ENCODE measurements at places on chromosomes 16 and 17. TPM values are rescaled to one million over a fixed set of nuclear protein-coding genes. Genes with fewer than 3 reads are reported as not detected.

GRCh38 chr16:26599785-26600104, 467.0 kb upstream of the C16orf82 start:
- H3K4me1 ChIP-seq = no peaks in the 10 kb centered on the region
- no peak for DNase-seq
- H3K4me3 ChIP-seq = no peak overlapping the region
- H3K27ac ChIP-seq = no peak overlapping the region
- H3K36me3 ChIP-seq = no peaks in the 10 kb centered on the region
- H3K27me3 ChIP-seq = no peaks in the 10 kb centered on the region

GRCh38 chr17:18970582-18971480, 18.9 kb downstream of the SLC5A10 start:
- peaks cover 9% of the 10 kb centered on the region for H3K36me3 ChIP-seq
- peaks cover 14% of the 10 kb centered on the region for H3K4me1 ChIP-seq
- H3K27me3 ChIP-seq = no peaks in the 10 kb centered on the region
- H3K27ac ChIP-seq = no peak overlapping the region
- DNase-seq = no peak
- H3K4me3 ChIP-seq = no peak overlapping the region

GRCh38 chr16:81204798-81205680, 33.5 kb upstream of the BCO1 start:
- no peaks in the 10 kb centered on the region for H3K36me3 ChIP-seq
- H3K4me1 ChIP-seq = no peaks in the 10 kb centered on the region
- H3K4me3 ChIP-seq = no peak overlapping the region
- H3K27ac ChIP-seq = no peak overlapping the region
- H3K27me3 ChIP-seq = no peaks in the 10 kb centered on the region

DNA sequence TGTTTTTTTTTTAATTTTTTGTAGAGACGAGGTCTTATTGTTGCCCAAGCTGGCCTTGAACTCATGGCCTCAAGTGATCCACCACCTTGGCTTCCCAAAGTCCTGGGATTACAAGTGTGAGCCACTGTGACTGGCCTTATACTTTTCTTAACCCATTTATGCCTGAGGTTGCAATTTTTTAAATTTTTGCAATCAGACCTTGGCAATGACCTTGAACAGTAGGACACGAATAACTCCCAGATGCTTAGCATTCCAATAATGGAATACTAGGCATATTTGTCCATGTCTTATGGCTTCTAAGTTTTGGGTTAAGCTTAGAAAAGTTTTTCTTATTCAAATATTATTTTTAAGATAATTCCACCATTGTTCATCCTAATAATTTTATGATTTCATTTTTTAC, 28.3 kb upstream of the TMEM97 start:
- no peak for DNase-seq
- H3K27ac ChIP-seq = no peak overlapping the region
- H3K27me3 ChIP-seq = no peaks in the 10 kb centered on the region

- H3K36me3 ChIP-seq = peaks cover 40% of the 10 kb centered on the region
- no peak overlapping the region for H3K4me3 ChIP-seq
- H3K4me1 ChIP-seq = peaks cover 32% of the 10 kb centered on the region
- H3K27me3 ChIP-seq = no peaks in the 10 kb centered on the region
- DNase-seq = no peak
- H3K27ac ChIP-seq = peak overlapping the region; percentile 42
These were observed 4.0 kb downstream of the MAFG start for GRCh38 chr17:81923302-81924260.

DNA sequence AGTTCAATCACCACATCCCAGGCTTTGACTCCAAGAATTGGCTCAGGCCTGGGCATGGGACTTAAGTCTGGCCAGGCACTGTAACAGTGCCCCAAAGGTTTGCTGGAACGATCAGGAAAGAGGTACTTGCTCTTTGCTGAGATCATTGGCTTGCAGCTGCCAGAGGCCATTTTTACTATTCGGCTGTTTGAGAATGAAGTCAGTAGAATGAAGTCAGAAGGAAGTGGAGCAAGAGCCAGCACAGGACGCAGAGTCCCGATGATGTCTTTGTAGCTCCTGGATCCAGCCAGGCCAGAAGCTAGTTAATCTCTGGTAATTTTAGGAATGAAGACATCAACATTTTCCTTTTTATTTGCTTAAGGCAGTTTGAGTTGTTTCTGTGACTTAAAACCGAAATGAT, 195.5 kb downstream of the RAB11FIP4 start:
- no peak overlapping the region for H3K4me3 ChIP-seq
- no peak overlapping the region for H3K27ac ChIP-seq
- no peaks in the 10 kb centered on the region for H3K27me3 ChIP-seq
- H3K4me1 ChIP-seq = peaks cover 7% of the 10 kb centered on the region
- no peaks in the 10 kb centered on the region for H3K36me3 ChIP-seq
- DNase-seq = no peak

DNA sequence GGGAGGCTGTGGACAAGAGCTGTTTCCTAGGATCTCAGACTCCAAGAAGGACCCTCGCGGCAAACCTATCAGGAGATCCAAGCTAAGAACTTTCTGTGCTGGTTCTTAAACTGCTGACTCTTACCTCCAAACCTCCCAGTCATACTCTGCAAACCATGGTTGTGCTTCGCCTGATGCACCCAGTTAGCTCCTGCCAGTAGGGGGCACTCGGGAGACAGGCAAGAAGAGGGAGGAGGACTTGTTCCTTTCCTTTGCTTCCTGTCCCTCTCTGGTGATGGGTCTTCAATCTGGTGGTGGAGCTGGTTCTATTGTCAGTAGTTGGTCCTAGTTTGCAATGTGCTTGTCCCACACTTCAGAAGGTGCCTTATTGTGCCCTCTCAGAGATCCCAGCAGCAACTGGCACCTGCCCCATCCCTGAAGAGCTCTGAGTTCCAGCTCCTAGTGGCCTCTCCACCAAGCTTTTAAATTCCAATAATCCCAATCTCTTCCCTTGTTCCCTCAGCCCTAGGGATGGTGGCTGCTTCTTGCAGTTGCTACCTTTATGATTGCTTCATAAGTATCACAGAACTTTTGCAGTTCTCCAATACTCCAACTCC, 113.5 kb upstream of the RPL38 start:
- peaks cover 12% of the 10 kb centered on the region for H3K27me3 ChIP-seq
- H3K27ac ChIP-seq = no peak overlapping the region
- no peaks in the 10 kb centered on the region for H3K36me3 ChIP-seq
- no peak overlapping the region for H3K4me3 ChIP-seq
- no peaks in the 10 kb centered on the region for H3K4me1 ChIP-seq

DNA sequence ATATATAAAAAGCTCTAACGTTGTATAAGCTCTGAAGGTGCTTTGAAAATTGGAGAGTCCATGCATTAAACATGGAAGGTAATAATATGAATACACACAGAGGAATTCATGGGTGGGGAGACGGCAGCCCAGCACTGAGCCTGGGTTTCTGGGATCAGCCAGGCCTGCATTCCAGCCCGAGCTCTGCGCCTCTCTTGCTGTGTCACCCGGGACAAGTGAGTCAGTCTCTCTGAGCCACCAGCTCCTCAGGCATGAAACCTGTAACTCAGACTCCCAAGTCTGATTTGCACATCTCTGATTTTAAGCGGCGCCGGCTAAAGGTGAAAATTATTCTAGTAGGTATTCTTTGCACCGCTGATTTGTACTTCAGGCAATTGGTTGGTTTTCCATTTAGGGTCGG, 238.8 kb downstream of the MRTFB start:
- no peaks in the 10 kb centered on the region for H3K27me3 ChIP-seq
- no peak overlapping the region for H3K4me3 ChIP-seq
- H3K27ac ChIP-seq = peak overlapping the region; percentile 29
- peaks cover 54% of the 10 kb centered on the region for H3K4me1 ChIP-seq
- peaks cover 48% of the 10 kb centered on the region for H3K36me3 ChIP-seq

DNA sequence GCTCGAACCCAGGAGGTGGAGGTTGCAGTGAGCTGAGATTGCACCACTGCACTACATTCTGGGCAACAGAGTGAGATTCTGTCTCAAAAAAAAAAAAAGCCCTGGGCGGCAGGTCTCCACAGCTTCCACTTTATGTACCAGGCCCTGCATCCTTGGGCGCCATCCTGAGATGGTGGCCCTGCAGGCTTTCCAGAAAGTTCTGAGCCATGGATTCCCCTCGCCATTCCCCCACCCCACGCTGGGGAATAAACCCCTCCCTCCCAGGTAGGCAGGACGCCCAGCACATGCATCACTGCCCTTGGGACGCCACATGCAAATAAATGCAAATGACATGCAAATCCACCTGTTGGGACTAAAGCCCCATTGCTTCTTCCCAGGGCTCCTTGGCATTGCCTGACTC, 13.8 kb upstream of the ZNF469 start:
- no peak for DNase-seq
- no peak overlapping the region for H3K4me3 ChIP-seq
- H3K27me3 ChIP-seq = no peaks in the 10 kb centered on the region
- H3K27ac ChIP-seq = no peak overlapping the region
- H3K4me1 ChIP-seq = no peaks in the 10 kb centered on the region

GRCh38 chr16:17470908-17471718, at the start of gene XYLT1:
Gene XYLT1 (minus strand): TSS chr16:17470960. CDS start chr16:17470796, 164 bp downstream.
- H3K36me3 ChIP-seq = no peaks in the 10 kb centered on the region
- peak within 1 kb of the TSS; percentile 50 for H3K27ac ChIP-seq
- H3K4me1 ChIP-seq = peaks cover 52% of the 10 kb centered on the region
- H3K27me3 ChIP-seq = no peaks in the 10 kb centered on the region
- peak within 1 kb of the TSS; percentile 68 for H3K4me3 ChIP-seq

- no peaks in the 10 kb centered on the region for H3K27me3 ChIP-seq
- no peak for DNase-seq
- H3K4me1 ChIP-seq = no peaks in the 10 kb centered on the region
- no peaks in the 10 kb centered on the region for H3K36me3 ChIP-seq
- no peak overlapping the region for H3K27ac ChIP-seq
- no peak overlapping the region for H3K4me3 ChIP-seq
These were observed 445.7 kb downstream of the GRIN2A start for GRCh38 chr16:9736547-9736946.

DNA sequence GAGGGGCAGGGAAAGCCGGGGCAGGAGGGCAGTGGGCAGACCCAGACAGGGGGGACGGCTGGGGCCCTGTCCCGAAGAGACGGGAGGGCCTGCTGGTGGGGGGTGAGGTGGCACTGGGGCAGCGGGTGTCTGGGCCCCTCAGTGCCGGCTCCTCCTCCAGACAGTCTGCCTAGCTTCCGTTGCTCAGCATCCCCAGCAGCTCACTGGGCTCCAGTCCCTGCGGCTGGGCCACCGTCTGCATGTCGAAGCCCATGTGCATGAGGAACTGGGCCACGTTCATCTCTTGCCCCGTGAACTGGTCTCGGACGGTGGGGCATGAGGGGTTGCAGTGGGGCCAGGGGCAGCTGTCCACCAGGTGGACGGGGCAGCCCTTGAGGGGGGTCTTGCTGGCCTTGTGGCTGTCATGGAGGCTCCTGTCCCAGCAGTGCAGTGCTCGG, 5.8 kb upstream of the MYADML2 start:
- DNase-seq = no peak
- no peak overlapping the region for H3K27ac ChIP-seq
- no peaks in the 10 kb centered on the region for H3K36me3 ChIP-seq
- no peak overlapping the region for H3K4me3 ChIP-seq

GRCh38 chr17:64491034-64491860, 5.6 kb downstream of the POLG2 start:
- H3K4me3 ChIP-seq = no peak overlapping the region
- no peak for DNase-seq
- peaks cover 7% of the 10 kb centered on the region for H3K4me1 ChIP-seq

DNA sequence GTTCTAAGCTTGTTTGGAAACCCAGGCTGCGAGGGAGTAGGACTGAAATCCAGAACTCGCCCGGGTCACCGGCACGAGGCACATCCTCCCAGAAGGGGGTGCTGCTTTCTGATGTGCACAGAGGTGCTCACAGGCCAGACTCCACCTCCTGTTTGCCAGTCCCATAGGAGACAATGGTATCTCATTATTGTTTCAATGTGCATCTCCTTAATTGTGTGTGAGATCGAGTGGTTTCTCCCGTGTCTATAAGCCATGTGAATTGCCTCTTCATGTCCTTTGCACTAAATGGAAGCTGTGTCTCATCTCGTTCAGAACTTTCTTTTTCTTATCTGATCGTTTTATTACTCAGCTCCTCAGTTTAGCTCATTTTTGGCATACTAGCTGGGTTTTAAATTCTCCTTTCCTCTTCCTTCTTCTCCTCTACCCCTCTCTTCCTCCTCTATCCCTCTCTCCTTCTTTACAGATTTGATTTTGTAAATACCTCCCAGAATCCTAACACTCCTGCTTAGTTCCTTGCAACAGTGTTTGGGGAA, 32.1 kb upstream of the PRKCB start:
- DNase-seq = peak; percentile 34
- no peaks in the 10 kb centered on the region for H3K27me3 ChIP-seq
- no peaks in the 10 kb centered on the region for H3K36me3 ChIP-seq
- no peak overlapping the region for H3K4me3 ChIP-seq
- H3K27ac ChIP-seq = no peak overlapping the region
- peaks cover 7% of the 10 kb centered on the region for H3K4me1 ChIP-seq

- DNase-seq = no peak
- no peak overlapping the region for H3K27ac ChIP-seq
- H3K27me3 ChIP-seq = no peaks in the 10 kb centered on the region
- no peak overlapping the region for H3K4me3 ChIP-seq
- H3K4me1 ChIP-seq = peaks cover 12% of the 10 kb centered on the region
These were observed 1.5 kb downstream of the PSMD7 start for GRCh38 chr16:74298104-74298503.

GRCh38 chr16:89026121-89026612, 49.2 kb upstream of the CBFA2T3 start:
- H3K36me3 ChIP-seq = no peaks in the 10 kb centered on the region

- peaks cover 30% of the 10 kb centered on the region for H3K4me1 ChIP-seq
- H3K36me3 ChIP-seq = no peaks in the 10 kb centered on the region
- no peak overlapping the region for H3K27ac ChIP-seq
These were observed 45.3 kb downstream of the WNT3 start for GRCh38 chr17:46773221-46773605.

GRCh38 chr17:68803164-68803929, 151.8 kb downstream of the ABCA8 start:
- H3K4me3 ChIP-seq = no peak overlapping the region
- H3K27me3 ChIP-seq = no peaks in the 10 kb centered on the region
- no peak overlapping the region for H3K27ac ChIP-seq
- no peaks in the 10 kb centered on the region for H3K36me3 ChIP-seq
- DNase-seq = no peak

GRCh38 chr17:67532326-67532871, 155.3 kb downstream of the PITPNC1 start:
- no peak overlapping the region for H3K4me3 ChIP-seq
- H3K27me3 ChIP-seq = no peaks in the 10 kb centered on the region
- H3K27ac ChIP-seq = no peak overlapping the region
- H3K36me3 ChIP-seq = no peaks in the 10 kb centered on the region
- no peak for DNase-seq
- H3K4me1 ChIP-seq = peaks cover 14% of the 10 kb centered on the region

EIF1 gene
- total RNA-seq = 91.0 TPM

CLEC10A gene
- not detected for total RNA-seq

C17orf67 gene
- total RNA-seq = not detected

CD19 gene
- total RNA-seq = not detected

MT1H gene
- not detected for total RNA-seq

KRT23 gene
- total RNA-seq = not detected

COPZ2 gene
- total RNA-seq = 21.1 TPM

REXO5 gene
- total RNA-seq = 26.2 TPM

MPV17L gene
- total RNA-seq = not detected

ALOX15 gene
- total RNA-seq = not detected

PRRT2 gene
- not detected for total RNA-seq

Data from SJSA1 (cell line).